Stimulated activated CD8-positive, alpha-beta memory T cell treated with anti-CD3 and anti-CD28 coated beads, Interleukin-2, amount 100 ng/mL, for 48 hours (primary cell): ENCODE measurements at places on chromosomes 1 and 21.
A peak's percentile ranks its signal among the peaks of the same experiment; 100 is the strongest.

DNA sequence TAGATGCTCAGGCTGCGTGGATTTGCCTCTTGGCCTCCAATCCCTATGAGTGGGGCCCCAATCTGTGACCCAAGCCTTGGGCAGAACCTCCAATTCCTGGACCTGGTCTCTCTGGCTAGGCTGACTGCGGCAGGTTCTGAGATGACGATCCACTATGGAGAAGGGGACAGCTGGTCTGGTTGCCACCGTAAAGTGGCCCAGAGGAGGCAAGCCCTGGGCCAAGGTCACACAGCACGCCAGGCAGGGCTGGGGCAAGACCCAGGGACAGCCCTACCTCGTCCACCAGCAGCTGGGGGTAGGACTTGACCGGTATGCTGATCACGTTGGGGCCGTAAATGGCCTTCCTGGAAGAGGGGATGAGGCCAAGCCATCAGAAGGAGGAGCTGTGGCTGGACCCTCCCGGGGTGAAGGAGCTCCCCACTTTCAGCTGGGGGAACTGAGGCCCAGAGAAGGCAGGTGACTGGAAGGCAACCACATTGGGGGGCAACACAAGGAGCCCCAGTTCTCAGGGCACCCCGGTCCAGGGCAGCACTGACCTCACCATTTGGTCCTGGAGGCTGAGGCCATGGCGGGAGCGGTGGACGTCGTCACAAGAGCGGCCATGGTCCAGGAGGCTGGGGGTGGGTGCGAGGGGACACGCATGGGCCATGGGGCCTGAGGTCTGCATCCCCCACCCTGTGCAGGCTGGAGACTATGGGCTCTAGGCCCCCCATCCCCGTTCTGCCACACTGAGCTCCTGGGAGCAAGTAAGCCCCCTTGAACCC is 9.8 kb downstream of the ATP13A2 start:
- DNase-seq, result no peak

DNA sequence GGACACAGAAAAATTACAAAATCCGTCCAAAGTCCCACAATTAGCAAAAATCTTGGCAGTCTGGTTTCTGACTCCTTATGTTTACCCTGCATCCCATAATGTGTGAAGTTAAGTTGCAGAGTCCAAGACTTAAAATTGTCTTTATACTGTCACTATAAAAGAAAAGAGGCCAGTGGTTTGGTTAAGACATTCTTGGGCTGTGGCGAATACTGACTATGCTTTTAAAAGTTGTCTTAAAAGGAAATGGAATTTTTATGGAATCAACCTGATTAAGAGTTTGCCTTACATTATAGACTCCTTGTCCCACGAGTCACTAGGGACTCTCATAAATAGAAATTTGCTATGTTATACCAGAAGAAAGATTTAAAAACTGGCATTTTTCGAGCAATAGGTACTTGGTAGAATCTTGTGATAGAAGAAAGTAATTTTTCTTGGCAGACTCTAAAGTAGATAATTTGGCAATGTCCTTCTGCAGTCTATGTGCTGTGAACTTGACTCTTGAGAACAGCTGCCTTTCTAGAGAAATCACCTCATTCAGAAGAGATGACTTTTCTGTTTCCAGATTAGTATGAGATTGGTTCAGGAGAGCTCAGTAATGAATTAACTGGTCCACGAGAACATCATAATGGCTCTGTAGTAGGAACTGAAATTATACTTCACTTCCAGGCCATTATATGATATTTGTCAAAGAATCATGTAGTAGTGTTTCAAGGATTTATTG is 31.8 kb downstream of the NTNG1 start:
- no peak for DNase-seq

- no peak for DNase-seq
These were observed 24.4 kb downstream of the CAP1 start for GRCh38 chr1:40064797-40065499.

DNA sequence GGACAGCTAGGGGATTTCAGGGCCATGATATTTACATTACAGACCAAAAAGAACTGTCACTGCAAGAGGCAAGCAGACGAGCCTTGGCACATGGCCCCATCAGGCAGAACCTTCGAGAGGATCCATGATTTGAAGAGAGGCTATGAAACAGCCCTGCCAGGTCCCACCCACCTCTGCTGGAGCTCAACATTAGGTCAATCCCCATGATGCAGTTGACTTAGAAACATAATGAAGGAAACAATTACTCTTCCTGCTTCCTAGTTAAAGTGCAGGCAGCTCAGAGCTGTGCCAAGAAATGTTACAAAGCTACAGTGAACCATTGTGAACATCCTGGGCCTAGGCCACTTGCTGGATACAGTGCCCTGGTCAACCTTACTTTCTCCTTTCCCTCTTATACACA is 41.7 kb upstream of the PTCH2 start:
- no peak for DNase-seq

- no peak for DNase-seq
These were observed 52.2 kb downstream of the PUM1 start for GRCh38 chr1:31013187-31013864.

DNA sequence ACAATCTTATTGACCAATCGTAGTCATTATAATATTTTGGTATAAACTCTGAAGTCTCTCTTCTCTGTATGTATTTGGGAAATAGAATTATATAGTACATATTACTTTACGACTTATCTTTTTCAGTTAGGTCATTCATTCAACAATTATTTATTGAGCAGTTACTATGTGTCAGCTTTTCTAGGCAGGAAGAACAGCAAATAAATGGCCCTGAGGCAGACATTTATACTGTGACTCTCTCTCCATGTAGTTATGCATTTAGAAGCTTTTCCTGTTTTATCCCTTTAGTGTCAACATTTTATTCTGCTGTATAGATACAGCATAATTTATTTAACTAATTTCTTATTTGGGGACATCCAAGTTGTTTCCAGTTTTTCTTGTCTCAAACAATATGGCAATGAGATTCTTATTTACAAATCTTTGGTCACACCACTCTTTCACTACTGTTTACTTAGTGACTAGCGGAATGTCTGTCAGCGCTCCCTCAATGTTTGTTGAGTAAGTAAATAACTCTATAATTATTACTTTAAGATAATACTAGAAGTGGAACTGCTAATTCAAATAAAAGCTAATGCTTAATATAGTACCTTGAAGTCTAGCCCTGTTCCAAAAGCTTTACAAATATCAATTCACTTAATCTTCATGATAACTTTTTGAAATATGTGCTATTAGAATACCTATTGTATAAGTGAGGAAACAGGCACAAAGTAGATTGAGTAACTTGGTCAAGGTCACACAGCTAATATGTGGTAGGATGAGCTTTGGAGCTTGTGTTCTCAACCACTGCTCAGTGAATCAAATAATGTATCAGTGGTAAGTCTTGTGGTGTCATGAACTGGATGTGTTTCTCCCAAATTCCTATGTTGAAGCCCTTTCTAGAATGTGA is 465.6 kb downstream of the SIPA1L2 start:
- DNase-seq, result no peak

GRCh38 chr1:12712076-12712475 is 3.8 kb upstream of the AADACL3 start:
- no peak for DNase-seq

GRCh38 chr1:187033693-187034390 is 205.1 kb downstream of the PLA2G4A start:
- DNase-seq, result no peak

DNA sequence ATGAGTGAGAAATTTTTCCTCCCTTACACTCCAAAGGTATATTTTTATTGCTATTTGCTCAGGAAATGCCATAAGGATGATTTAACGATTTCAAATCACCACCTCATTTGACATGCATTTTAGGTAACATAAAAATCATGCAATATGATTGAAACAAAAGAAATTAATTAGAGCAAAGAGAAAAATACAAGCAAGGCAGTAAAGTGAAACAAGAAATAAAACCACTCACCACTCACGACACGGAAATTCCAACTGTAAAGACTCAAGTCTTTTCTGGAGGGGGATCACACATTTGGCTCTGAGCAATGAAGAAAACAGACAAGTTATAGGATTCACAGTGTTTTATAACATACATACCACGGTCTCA is 86.8 kb upstream of the ARHGAP29 start:
- DNase-seq, result no peak

GRCh38 chr1:245901037-245901436 is 606.0 kb downstream of the SMYD3 start:
- DNase-seq, result no peak

DNA sequence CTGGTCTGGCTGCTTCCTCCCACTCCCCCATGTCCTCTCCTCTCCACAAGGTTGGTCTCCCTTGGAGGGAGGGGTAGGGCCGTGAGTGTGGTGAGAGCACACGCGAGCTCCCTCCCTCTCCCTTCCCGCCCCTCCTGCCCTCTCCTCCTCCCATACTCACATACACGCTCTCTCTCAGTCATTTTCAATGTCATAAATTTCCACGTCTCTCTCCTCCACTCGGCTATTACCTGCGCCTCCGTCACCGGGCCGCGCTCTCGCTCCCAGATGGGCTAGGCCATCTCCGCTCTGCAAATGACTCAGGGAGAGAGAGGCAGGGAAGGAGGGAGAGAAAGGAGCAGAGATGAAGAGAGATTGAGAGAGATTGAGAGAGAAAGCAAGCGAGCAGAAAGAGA is 36.7 kb upstream of the DMBX1 start:
- DNase-seq, result no peak

GRCh38 chr21:28339403-28339802 is 653.3 kb downstream of the LTN1 start:
- DNase-seq, result no peak

- no peak for DNase-seq
These were observed at the start of gene MTMR11 for GRCh38 chr1:149936170-149936991. MTMR11 (minus strand) TSS chr1:149936879; CDS start chr1:149936647, 232 bp downstream.

DNA sequence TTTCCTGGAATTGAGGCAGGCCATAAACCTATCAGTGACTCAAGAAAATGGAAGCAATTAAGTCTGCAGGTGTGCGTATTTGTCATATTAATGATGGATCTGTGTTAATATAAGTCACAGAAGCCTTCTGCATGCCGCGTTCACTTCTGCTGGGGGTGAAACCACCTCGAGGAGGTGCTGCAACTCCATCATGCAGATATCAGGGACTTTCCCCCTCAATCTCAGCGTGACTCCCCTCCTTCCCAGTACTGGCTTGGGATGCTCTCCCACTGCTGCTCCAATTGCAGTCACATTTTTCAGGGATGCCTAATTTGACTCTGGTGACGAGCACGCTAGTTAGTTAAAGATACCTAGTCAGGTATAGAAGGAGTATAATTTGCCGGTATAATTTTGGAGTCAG is 87.5 kb downstream of the ASTN1 start:
- DNase-seq, result no peak

DNA sequence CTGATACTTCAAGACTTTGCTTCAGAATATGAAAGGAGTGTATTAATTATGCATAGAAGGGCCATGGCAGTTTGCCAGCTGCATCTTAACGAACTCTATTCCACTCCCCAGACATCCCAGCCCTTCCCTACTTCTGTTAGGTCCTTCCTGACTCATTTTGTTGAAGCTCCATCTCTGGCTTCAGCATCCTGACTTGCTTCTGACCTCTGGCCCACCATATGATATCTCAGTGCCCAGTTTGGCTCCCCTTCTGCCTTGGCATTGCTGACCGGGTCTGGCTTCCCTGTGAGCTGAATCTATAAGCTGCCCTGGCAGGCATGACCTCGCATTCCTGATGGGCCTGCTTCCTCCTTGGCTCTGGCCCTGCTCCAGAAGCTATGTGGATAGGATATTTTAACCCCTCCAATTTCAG is 27.6 kb upstream of the ARHGAP29 start:
- no peak for DNase-seq

GRCh38 chr1:7313081-7313546 is 458.0 kb upstream of the VAMP3 start:
- DNase-seq, result no peak

DNA sequence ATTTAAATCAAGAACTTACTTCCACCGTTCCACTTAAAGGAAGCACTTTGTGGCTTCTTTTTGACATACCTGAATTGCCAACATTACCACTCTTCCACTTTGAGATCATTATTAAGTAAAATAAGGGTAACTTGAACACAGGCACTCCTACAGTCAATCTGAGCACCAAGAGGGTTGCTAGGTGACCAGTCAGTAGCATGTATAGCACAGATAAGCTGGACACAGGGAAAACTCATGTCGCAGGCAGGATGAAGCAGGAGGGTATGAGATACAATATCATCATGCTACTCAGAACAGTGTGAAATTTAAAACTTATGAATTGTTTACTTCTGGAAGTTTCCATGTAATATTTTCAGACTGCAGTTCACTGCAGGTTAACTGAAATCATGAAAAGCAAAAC is 47.0 kb upstream of the RAP1GAP start:
- no peak for DNase-seq

DNA sequence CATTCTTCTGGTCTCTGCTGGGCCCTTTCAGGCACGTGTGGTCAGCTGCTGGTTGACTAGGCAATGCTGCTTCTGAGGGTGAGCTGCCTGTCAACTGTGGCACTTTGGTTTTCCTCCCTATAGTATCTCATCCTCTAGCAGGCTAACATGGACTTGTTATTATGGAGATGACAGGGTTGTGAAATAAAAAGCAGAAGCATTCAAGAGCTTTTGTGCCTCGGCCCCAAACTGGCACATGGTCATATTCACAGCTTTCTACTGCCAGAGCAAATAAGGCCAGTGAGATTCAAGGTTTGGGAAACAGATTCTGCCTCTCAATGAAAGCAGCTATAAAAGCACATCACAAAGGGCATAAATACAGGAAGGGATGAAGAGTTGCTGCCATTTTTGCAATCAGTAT is 1.6 kb upstream of the ZNF124 start:
- DNase-seq, result no peak

- no peak for DNase-seq
These were observed 90.8 kb upstream of the USP25 start for GRCh38 chr21:15638856-15639549.

DNA sequence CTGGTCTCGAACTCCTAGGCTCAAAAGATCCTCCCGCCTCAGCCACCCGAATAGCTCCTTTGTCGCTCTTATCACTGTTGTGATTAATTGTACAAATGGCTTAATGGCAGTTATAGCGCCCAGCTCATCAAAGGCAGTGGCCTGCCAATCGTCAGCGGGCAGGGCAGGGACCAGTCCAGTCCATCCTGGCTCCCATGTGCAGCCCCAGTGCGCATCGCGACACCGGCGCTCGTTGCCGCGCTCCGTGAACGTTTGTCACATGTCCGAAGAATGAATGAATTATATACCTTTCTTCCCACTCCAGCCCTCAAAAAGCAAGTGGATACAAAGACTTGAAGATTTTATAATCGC is 18.4 kb downstream of the MTX1 start:
- DNase-seq, result peak; percentile 66

DNA sequence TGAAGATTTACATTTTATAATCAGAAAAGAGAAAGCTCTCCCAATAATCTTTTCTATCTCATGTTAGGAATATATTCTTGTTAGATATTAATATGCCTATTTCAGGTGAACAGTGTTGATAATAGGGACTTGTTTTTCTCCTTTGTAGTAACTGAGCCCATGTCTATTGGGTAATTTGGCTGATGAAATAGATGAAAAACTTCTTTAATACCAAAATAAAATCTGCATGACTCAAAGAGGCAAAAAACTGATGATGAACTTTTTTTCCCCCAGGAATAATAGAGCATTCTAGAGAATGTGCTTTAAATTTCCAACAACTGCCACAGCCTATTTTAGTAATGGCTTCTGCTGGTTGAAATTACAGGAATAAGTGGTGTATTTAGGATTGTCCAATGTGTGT is 178.9 kb upstream of the GREM2 start:
- no peak for DNase-seq
